ENCODE measurements at places on chromosomes 5 and 9.

GRCh38 chr5:126947146-126948010 lies 83.0 kb downstream of the MARCHF3 start:
- DNase-seq, result no peak

DNA sequence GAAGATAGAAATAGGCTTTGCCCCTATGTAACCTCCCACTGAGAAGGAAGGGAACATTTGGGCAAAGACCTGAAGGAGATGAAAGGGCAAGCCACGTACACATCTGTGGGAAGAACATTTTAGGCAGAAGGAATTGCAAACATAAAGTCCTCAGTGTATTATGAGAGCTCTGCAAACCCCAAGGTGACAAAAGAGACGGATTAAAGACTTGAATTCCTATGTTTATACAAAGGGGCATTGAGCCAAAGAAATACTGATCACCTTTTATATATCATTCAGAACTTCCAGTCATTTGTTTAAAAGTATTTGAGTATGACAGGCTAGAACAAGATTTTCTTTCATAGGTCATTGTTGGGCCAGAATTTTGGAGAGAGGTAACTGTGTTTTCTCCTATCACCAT lies 90.2 kb upstream of the ATG10 start:
- no peak for DNase-seq

GRCh38 chr5:103821361-103821760 lies 258.8 kb upstream of the NUDT12 start:
- DNase-seq, result no peak

DNA sequence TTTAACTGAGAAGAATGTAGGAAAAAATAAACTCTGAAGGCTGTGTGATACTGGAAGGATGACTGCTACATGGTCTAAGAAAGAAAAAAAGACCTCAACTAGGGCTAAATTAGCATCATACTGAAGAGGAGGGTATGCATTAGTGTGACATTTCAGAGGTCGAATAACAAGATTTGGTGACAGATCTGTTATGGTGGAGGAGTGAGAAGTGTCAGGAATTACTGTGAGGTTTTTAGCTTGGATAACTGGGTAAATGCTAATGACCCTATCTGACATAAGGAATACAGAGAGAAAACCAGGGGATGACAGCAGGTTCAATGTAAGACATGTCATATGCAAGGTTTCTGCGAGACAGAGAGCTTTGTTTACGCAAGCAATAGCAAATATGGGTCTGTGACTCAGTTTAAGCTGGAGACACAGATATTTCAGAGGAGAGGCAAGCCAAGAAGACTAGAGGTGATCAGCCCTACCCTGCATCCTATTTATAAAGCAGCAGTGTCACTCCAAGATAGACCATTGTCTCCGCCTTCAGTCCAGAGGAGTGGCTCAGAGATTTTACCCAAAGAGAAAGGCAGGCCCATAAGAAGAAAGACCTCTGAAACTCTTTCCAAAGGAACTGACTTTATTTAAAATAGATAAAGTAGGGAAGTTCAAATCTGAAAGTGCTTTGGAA lies 44.3 kb downstream of the FBN2 start:
- DNase-seq, result no peak

GRCh38 chr9:19946441-19947109 lies 157.7 kb upstream of the SLC24A2 start:
- DNase-seq, result no peak

- no peak for DNase-seq
These were observed 434 bp upstream of the FSD1L start for GRCh38 chr9:105447386-105447813.

GRCh38 chr5:151638619-151639018 lies 47.5 kb upstream of the FAT2 start:
- no peak for DNase-seq

GRCh38 chr9:127506117-127506813 lies 55.0 kb downstream of the LRSAM1 start:
- DNase-seq, result no peak

DNA sequence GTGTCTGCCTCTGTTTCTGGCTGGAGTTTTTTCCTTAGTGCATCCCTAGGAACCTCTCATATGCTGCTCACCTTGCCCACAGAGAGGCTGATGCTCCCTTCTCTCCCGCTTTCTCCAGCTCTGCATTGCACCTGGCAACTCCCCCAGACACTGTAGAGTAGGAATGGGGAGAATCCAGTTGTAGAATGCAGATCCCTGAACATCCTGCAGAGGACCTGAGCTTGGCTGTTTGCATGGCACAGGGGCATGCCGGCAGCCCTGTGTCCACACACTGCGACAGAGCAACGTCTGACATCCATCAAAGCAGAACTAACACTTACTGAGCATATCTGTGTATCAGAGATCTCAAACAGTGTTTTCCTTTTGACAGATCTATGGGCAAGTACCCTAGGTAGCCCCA lies 19.9 kb downstream of the IDNK start:
- no peak for DNase-seq

GRCh38 chr5:3995954-3996619 lies 400.5 kb downstream of the IRX1 start:
- DNase-seq, result no peak

DNA sequence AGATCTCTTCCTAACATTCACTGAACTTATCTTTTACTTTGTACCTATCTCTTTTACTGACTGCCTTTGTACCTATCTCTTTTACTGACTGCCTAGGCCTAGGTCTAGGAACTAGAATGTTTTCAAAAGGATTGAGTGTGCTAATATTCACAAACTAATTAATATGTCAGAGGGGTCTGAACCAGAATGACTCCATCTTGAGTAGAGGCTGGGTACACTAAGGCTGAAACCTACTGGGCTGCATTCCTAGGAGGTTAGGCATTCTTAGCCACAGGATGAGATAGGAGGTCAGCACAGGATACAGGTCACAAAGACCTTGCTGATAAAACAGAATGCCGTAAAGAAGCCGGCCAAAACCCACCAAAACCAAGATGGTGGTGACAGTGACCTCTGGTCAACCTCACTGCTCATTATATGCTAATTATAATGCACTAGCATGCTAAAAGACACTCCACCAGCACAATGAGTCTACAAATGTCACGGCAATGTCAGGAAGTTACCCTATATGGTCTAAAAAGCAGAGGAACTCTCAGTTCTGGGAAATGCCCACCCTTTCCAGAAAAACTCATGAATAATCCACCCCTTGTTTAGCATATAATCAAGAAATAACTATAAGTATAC lies 2.5 kb upstream of the RHOBTB3 start:
- DNase-seq, result no peak

- DNase-seq, result no peak
These were observed 240.5 kb upstream of the DAB2 start for GRCh38 chr5:39665328-39665727.

GRCh38 chr9:37784291-37784615 lies 611 bp downstream of the EXOSC3 start:
- no peak for DNase-seq

DNA sequence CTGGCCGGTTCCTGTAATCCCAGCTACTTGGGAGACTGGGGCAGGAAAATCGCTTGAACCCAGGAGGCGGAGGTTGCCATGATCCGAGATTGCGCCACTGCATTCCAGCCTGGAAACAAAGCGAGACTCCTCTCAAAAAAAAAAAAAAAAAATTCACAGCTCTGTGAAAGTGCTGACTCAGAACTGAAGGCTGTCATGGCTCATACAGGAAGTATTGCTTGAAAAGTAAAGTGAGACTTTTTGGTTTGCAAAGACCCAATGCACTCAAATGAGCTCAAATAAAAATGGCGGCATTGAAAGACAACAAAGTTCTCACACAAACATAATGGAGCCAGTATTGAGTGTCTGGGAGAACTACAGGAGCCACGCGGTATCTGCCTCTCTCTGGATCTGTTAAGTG lies 202.1 kb downstream of the FBXL7 start:
- DNase-seq, result no peak

DNA sequence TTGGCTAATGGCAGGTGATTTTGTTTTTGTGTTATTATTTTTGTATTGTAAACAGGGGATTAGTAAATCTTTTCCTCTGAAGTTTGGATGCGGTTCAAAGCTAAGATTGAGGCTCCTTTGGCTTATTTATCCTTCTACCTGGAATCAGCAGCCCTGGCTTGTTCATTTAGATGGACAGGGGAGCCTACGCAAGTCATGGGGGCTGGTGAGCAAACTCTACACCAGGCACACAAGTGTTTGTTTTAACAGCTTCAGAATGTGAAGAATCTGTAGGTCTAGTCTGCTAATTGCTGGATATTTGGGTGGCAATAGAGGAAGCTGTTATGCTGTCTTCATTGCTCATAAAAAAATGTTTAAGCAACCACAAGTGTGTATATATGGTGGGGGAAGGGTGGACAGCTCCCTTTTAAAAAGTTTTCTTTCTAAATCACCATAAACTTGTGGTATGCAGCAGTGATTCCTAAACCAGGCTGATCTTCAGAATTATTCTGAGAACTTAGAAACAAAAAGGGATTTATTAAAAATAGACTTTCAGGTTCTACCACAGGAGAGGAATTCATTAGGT lies 20.7 kb downstream of the ZNF462 start:
- no peak for DNase-seq

DNA sequence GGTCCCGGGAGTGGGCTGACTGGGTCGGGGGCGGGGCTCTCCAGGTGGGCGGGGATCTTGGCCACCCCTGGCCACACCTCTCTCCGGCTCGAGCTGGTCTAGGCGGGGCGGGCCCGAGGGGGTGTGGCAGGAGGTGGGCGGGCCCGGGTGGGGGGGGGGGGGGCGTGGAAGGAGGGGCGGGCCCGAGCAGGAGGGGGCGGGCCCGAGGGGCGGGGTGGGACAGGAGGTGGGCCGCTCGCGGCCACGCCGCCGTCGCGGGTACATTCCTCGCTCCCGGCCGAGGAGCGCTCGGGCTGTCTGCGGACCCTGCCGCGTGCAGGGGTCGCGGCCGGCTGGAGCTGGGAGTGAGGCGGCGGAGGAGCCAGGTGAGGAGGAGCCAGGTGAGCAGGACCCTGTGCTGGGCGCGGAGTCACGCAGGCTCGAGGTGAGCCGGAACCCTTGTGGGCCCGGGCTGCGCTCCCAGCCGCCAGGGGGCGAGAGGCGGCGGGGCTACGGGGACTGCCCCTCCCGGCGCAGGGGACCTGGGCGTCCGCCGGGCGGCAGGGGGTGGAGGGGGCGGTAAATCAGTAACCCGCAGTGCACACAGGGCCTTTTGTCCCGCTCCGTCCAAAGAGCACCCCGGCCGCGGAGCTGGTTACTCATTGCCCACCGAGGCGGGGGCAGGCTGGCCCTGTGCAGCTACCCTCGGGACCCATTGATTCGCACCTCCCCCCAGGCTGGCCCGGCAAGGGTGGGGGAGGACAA lies at the start of gene FGFR4:
TSS of gene FGFR4 (plus strand) at position 262 of the 744 bp plus-strand sequence. CDS start 2,688 bp downstream, outside the sequence.
- DNase-seq, result peak; percentile 48

DNA sequence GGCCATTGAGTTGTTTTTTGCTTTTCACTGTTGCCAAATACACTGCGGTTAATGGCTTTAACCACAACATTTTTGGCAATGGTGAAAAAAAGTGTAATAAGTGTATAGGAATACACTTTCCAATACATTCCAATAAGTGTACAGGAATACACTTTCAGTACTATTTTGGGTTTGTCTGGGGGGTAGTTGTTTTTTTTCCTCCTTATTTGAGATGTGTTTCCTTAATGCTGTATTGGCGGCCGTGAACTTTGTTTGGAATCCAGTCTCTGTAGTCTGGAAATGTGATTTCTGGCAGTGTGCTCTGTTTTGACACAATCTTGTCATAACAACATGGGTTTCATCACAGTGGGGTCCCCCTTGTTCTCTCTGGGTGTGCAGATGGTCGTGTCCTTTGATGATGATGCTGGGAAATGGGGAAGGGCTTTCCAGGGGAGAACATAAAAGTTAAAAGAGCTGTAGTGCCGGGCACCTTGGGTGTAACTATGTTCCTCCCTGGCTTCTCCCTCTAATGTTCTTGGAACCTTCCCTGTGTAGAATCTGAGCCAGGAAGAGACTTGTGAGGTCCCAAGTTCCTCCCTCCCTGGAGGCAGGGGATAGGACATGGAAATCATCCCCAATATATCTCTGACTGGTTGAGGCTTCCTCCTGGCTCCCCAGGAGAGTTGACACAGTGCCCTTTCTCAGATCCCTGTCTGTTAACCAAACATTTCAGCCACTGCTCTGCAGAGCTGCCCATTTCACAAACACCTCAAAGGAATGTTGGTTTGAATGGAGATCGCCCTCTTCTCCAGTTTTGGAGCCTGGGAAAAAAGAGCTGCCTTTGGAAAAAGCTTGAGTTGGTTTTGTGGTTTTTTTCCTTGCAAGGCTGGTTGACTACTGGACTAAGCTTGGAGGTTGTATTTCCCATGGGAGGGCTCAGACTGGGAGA lies 44.8 kb downstream of the RCL1 start:
- DNase-seq, result no peak

- no peak for DNase-seq
These were observed 207.7 kb downstream of the TTLL11 start for GRCh38 chr9:121885345-121885901.

DNA sequence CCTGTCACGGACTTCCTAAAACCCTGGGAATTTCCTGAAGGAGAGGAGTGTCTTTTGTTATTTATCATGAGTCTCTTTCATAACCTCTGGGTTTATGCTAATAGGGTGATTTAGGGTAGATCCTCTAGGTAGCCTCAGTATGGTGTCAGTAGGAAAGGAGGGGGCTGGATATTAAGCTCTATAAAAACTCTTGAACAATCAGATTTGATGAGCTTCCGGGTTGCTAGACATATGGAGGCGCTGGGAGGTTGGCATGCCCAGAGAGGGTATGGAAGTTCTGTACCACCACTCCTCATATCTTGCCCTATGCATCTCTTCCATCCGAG lies 15.6 kb upstream of the PTBP3 start:
- no peak for DNase-seq

DNA sequence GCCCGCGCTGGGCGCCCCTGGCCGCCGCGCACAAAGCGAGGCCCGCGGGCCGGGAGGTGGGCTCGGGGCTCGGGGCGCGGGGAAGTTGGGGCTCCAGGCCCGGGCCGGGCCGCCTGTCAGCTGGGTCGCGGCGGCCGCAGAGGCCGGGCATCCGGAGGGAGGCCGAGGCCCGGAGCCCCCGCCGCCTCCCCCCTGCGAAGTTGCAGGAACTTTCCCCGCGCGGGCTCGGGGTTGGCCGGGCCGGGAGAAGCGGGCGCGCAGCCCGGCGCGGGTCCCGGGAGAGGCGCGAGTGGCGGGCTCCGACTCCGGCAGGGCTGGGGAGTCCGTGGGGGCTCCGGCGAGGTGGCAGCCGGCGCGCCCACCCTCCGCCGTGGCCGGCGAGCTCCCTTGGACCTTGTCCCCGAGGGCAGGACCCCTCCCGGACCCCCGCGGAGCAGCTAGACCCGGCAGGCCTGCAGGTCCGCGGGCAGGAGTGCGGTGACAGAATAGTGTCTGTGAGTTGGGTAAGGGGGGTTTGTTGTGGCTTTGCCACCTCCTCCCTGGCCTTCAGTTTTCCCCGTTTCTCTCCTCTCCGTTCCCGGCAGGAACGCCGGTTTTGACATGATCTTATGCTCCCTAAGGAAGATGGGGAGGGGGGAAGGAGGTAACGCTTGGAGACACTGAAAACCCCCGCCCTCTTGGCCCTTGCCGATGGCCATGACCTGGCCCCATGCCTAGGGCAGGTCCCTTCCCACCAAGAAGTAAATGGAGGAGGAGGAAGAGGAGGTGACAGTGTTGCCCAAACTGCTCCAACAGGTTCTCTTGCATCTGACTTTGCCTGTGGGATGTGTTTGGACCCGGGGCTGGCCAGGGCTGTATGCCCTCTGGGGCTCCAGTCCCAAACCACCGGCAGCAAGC lies 942 bp downstream of the PHF2 start:
- no peak for DNase-seq

- no peak for DNase-seq
These were observed 21.4 kb upstream of the SNAPC3 start for GRCh38 chr9:15401266-15401665.

Measured in activated CD8-positive, alpha-beta memory T cell treated with anti-CD3 and anti-CD28 coated beads for 1 hour (primary cell).